ENCODE measurements at places on chromosomes 12 and 14.

DNA sequence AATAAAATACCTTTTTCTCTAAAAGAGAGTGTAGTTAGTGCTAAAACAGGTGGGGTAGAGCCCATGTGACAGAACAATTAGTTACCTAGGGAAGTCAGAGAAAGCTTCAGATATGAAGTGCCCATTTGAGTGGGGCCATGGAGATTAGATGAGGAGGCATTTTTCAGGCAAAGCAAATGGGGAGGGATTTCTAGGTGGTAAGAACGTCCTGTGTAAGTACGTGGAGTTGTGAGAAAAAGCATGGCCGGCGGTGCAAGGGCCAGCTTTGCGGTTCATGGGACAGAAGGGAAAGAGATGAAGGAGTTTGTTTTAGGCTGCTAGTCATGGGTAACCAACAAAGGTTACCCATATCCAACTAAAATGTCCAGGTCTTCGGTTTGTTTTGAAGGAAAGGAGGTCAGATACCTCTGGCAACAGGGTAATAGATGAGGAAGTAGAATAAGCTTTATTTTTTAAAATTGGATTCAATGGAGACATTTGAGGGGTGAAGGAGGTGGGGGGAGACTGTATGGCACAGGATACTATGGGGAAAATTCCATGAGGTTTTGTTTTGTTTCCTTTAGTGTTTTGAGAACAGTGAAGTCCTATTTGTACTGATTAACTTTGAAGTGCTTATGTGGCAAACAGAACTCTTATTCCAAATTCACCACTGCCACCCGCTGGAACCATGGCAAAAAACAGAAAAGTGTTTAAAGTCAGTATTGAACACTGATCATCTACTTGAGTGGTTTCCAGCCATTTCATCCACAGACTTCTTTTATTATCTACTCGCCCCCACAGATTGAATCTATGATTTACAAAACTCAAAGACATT is 10.0 kb upstream of the SNRPF start:
- no peak for DNase-seq

DNA sequence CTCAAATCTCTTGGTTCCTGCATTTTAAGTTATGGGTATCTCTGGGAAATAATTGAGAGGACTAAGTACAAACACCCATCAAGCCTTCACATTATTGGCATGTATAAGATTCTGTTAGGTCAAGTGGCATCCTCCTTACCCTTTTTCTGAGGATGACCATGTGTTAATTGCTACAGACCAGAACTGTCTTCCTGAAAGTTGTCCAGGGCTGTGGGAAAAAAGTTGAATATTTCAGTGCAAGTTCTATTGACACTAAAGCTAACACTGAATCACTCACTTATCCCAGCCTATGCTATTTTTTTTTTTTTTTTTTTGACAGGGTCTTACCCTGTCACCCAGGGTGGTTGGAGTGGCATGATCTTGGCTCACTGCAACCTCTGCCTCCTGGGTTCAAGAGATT is 130.1 kb upstream of the HIF1A start:
- DNase-seq: no peak

GRCh38 chr12:123118497-123118896 is 32.4 kb downstream of the PITPNM2 start:
- no peak for DNase-seq

DNA sequence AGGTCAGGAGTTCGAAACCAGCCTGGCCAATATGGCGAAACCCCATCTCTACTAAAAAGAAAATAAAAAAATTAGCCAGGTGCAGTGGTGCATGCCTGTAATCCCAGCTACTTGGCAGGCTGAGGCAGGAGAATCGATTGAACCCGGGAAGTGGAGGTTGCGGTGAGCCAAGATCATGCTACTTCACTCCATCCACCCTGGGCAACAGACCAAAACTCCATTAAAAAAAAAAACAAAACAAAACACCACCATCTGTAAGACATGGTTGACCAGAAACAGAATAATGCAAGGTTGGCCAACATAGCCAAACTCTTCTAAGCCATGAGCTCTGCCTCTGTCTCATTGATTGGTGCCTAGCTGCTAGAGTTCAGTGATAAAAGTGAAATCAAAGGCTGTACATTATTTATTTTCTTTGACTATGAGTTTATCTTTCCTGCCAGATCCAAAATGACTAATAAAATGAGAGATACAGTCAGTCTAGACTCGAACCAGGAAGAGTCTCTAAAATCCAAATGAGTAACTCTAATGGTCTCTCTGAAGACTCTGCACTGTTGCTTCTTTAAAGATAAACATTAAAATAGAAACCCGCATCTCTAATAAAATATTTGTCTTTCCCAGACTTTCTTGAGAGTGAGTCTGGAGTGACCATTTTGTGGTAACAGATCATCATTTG is 404.7 kb downstream of the DAD1 start:
- DNase-seq: no peak

GRCh38 chr12:126935435-126935834 is 1331.5 kb upstream of the TMEM132C start:
- DNase-seq: no peak
